Activated T-helper 1 cell treated with anti-CD3 and anti-CD28 coated beads, Interleukin-2, amount 50 U/mL, for 16 hours (primary cell): ENCODE measurements at places on chromosomes 5 and 9.
A peak's percentile ranks its signal among the peaks of the same experiment; 100 is the strongest.

DNA sequence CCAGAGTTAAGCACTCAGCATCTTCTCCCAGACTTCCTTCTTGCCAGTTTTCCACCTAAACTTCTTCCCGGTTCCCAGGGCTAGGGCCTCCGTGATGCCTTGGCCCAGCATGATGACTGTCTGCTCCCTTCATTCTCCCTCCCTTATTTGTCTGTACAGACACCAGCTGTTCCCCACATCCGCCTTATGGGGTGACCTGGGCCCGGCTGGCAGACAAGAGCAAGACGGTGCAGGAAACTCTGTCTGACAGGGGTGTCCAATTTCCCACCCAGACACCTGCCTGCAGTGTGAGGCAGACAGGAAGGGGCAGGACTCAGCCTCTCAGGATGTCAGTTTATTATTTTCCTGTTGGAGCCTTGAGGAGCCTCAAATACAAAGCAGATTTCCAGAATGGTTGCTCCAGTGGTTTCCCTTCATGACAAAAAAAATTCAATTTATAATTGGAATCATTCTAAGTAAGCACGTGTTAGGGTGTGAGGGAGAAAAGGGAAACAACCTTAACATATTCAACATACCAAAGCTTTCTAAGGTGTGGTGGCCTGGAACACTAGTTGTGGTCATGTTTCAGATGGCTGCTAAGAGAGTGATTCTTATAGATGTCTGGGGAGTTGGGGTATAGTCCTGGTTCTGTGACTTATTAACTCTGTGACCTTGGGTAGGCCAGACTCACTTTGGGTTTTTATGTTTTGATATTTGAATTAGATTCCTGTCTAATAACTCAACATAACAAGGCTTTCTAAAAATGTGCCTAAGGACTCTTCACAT is 234.5 kb downstream of the PAPPA start:
- no peak for DNase-seq

DNA sequence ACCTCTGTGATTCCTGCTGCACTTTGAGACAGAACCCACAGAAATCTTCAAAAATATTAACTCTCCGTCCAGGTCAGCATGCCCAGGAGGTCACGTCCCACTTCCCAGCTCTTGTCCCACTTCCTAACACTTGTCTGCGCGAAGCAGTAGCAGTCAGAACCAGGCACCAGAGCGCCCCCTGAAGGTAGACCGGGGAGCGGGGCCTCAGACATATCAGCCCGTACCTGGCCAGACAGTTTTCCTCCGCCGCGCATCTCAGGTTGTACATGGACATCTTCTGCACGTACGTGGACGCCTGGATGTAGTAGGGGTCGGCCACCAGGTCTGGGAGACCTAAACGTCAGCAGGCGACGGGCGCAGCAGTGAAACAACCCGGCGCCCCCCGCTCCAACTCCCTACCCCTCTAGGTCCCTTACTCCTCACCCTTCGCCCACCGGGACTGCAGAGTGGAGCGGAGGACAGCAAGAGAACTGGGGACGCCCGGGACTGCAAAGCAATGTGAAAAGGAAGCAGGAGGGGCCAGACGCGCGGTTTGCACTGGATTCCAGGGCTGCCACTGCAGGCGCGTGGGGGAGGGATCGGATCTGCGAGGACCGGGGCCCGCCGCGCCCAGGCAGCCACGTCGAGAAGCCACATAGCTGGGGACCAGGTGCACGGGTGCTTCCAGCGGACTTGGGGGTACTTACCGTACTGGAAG is 1.2 kb downstream of the LOX start:
- no peak for DNase-seq

DNA sequence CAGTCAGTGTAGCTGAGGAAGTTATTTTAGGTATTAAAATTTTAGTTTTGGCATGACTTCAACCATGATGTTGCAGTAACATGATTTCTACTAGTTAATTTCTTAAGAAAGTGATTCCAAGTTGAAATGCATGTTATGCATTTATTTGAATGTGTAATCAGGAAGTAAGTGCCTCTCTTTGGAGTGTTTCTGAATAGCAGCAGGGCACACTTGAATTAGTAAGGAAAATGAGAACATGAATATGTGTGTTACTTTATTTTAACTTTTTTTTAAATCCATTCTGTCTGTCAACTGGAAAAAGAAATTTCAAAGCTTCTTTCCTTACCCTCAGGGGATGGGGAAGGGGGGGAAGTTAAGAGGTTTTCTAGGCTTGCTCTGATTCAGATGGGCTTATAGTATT is 40.4 kb downstream of the CTNNA1 start:
- no peak for DNase-seq

GRCh38 chr5:178116143-178116885 is 3.0 kb downstream of the N4BP3 start:
- DNase-seq = peak; percentile 48

DNA sequence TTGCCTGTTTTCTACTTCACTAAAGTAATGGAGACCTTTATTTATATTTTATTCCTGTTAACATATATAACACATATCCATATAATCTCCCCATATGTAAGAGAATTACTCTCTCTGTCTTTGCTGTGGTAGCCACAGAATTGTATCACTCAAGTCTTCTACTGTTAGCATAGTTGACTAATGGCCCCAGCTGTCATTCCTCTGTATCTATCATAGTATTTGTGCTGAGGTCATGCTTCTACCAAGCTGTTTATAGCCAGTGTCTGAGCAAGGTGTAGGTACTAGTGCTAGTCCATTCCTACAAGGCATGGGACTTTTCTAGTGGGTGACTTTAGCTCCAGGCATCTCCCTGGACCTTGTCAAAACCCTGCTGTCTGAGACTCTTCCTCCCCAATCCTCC is 244.1 kb downstream of the KIAA0825 start:
- no peak for DNase-seq

DNA sequence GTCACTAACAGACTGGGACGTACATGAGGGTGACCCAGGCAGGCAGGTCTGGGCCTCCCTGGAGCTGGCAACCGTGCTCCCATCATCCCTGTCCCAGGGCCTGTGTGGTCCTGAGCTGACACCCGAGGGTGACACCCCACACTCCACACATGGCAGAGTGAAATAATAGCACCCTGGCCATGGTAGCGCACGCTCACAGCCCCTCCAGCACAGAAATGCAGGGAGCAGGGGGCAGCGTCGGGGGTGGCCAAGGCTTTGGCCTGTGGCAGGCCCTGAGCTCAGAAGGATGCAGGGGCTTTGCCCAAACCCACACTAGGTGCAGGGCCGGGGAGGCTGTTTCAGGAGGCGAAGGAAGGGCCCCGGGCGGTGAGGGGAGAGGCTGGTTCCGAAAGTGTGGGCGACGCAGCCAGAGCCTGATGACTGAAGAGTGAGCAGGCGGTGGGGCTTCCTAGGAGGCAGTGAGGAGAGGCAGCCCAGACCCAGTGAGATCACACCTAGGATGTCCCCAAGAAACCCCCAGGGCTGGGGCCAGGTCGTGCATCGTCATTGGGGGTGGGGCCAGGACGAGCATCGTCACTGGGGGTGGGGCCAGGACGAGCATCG is 12.9 kb downstream of the OR2V2 start:
- DNase-seq = peak; percentile 21

DNA sequence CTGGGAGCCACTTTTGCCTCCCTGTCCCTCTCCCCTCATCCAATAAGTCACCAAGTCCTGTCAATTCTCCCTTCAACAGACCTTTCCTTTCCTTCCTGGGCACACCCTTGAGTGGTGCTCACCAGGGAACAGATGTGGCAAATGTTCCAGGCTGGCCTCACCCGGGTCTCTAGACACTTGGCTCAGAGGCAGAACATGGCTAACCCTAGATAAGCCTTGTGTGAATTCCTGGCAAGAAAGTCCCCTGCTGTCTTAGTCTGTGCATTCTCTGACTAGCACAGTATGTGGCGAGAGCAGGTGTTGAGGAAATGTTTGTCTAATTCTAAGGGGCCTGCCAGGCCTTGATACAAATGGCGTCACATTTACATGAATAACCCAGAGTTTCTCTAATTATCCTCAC is 41.2 kb upstream of the PTGS1 start:
- no peak for DNase-seq

GRCh38 chr5:113176196-113176595 is 199.6 kb downstream of the DCP2 start:
- no peak for DNase-seq

- DNase-seq = no peak
These were observed 30.0 kb upstream of the PLPP1 start for GRCh38 chr5:55564721-55565120.

GRCh38 chr5:35233121-35233520 is 2.8 kb upstream of the PRLR start:
- DNase-seq = no peak

DNA sequence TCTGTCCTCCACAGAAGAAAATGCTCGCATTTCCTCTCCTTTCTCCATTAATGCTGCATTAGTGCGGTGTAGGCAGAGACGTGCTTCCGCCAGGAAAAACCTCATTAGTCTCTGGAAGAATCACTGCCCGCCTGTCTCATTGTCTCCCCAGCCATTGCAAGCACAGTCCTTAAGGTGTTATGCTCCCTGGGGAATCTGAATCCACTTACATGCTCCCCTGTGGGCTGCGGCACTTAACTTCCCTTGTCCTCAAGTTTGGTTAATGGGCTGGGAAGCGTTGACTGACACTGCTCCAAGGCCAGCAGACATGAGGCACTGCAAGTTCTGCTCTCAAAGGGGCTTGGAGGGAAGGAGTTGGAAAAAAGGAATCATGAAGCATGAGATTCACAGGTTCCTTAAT is 41.6 kb downstream of the TARS1 start:
- DNase-seq = no peak

GRCh38 chr5:176714067-176714466 is 66.8 kb downstream of the TSPAN17 start:
- no peak for DNase-seq

DNA sequence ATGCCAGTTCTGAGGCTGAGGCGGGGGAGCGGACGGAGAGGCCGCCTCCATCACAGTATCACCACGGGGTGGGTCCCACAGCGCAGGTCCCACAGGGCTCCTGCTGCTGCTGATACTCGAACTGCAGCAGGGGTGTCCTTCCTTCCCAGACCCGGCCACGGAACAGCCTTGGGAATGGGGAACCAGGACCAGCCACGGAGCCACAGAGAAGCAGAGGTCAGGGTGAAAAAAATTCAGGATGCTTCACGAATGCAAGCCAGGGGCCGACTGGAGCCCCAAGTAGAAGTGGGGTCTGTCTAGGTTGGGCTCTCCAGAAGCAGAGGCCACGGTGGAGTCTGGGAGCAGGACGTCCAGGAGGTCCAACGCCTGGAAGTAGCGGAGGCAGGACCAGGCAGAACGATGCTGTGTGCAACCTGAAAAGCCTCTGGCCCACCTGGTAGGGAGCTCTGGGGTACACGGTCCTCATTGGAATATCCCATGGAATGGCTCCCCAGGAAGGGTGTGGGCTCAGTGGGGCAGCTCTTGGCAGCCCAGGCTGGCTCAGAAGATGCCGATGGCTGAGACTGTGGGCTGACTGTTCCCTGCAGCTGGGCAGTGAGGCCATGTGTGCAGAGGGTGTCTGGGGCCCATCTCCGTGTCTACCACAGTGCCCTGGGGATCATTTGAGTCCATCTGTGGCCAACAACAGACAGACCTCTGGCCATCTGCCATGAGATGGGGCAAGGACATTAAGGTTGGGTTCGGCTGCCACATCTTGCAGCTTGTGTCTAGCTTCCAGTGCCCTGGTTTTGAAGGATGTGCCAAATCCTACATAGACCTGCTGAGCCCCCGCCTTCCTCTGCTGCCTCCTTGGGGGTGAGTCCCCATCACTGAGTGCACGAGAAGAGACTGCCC is 66.9 kb upstream of the FCN1 start:
- no peak for DNase-seq

DNA sequence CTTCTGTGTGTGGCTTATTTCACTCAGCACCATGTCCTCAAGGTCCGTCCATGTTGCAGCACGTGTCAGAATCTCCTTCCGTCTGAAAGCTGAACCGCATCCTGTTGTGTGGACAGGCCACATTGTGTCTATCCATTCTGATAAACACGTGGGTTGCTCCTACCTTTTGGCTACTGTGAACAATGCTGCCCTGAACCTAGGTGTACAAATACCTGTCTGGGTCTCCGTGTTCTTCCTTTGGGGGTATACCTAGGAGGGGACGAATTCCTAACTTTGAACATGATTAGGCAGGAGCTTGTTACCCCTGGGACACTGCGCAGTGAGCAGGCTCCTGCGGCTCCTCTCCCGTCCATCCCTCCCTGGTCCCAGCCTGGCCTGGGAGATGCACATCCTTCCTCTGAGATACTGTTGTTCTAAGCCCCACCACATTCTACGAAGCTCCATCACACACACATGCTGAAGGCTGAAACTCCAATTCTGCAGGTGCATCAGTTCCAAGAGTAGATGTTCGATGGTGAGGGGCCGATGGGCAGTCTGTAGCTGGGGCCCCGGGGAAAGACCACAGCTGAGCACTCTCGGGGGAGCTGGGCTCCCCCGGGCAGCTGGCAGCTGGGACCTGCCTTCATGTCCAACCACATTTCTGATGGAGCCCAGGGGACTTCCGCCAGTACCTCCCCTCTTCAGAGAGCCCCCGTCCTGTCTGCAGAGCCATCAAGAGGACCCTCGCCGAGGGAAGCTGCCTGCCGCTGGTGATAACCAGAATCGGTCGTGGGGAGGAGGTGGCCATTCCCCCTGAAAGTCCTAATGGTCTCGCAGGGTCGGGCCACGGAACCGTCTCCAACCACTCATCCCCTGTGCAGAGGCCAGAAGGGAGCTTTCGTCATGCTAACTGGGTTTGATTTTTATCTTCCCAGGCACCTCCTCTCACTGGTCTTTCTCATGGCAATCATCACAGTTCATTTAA is 120.9 kb downstream of the COL23A1 start:
- no peak for DNase-seq

GRCh38 chr5:77012601-77013000 is 17.6 kb upstream of the AGGF1 start:
- DNase-seq = no peak

DNA sequence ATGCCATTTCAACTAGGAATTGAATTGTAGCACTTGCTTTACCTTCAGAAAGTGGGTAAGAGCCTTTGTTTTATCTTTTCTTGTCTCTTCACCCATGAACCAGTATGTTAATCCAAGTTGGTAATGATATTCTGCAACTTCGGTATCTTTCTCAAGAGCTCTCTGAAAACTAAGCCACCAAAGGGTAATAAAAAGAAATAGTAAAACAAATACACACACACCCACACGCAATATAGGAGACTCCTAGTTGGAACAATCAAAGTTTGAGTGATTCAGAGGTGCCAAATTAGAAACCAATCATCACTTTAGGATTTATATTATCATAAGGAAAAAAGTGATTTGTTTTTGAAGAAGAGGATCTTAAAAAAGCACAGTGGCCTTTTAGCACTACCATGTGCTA is 30.4 kb downstream of the SKIC3 start:
- no peak for DNase-seq

DNA sequence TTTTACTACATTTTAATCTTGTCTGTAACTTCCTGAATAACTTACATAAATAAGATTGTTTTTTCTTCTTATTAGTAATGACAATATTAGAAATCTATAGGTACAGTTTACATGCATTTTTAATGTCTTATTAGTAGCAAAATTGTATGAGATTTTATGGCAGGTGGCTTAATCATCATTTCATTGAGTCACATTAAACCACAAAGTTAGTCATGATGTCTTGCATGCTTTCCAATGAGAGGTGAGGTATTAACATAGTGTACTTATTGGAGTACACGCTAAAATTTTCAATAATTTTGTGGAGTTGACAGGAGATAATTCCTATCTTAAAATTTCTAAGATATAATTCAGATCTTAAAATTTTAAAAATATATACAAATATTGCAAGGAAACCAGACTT is 989.6 kb upstream of the ARRDC3 start:
- no peak for DNase-seq
